ENCODE measurements at places on chromosomes 1 and 21. TPM values are rescaled to one million over a fixed set of nuclear protein-coding genes. Genes with fewer than 3 reads are reported as not detected.

DNA sequence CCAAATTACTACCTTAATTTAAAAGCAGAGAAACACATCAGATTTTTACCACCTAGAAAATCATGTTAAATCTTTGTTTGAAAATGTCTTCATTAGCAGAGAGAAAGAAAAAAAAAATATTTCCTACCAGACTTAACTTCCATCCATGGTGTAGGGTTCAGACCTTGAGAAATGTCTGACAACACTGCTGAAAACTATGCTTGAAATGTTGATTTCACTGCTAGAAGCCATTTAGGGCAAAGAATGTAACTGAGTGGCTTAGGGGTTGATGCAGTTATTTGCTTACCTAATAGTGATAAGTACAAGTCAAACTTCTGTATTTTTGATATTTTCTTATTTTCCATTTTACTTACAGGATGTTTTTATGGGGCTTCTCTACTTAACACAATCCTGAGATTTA, 495.6 kb upstream of the NEGR1 start:
- DNase-seq, result no peak

LCE1D gene
- not detected for total RNA-seq

LAMC1 gene
- 87.5 TPM for total RNA-seq

PTPRF gene
- 4.2 TPM for total RNA-seq

ARHGEF10L gene
- 55.6 TPM for total RNA-seq

GRCh38 chr1:206145771-206146290, 28.6 kb upstream of the AVPR1B start:
- no peak for DNase-seq

TRIM17 gene
- total RNA-seq, result 0.32 TPM

GRCh38 chr1:164660412-164660772, 101.4 kb downstream of the PBX1 start:
- no peak for DNase-seq

DNA sequence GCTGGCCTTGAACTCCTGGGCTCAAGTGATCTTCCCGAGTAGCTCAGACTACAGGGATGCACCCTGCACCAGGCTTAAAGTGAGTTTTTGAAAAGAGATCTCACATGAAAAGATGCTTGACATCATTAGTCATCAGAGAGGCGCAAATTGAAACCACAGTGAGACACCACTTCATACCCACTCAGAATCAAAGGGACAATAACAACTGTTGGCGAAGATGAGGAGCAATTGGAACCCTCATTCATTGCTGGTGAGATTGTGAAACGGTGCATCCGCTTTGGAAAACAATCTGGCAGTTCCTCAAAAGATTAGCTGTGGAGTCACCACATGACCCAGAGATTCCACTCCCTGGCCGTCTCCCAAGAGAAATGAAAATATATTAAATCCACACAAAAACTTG, 122.3 kb downstream of the PGBD5 start:
- DNase-seq, result no peak

- DNase-seq, result no peak
Observed at GRCh38 chr1:180166436-180166800, 11.7 kb downstream of the QSOX1 start.

SUSD4 gene
- total RNA-seq, result 5.8 TPM

DNA sequence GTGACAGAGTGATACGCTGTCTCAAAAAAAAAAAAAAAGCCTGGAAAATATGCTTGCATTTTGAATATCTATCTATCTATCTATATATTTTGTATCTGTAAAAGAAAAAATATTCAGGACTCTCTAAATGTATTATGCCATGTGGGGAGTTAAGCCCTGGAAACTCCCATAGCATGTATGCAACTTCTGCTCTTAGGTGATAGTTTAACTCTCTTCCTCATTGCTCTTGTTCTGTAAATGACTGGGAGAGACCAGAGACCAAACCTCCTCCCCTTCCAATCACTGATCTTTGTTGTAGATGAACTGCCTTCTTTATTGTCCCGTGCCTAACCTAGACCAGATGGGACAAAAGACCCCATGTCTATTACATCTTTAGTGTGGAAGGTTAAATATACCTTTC, 37.6 kb upstream of the CAMTA1 start:
- DNase-seq, result no peak

DNA sequence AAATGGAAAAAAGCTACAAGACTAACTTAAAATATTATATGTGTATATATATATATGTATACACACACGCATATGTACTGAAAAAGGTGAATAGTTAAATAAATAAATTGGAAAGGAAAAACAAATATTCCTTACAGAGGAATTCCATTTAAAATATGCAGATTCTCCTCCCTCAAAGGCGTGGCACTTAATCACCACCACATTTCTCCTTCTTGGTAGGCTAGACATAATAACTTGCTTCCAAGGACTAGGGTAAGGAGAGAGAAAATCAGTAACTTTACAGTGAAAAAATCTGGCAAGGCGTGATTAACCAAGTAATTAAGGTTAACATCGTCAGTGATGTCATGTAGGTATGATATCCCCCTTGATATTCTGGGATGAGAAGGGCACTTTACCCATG, 84.0 kb upstream of the USP25 start:
- DNase-seq, result no peak

DNA sequence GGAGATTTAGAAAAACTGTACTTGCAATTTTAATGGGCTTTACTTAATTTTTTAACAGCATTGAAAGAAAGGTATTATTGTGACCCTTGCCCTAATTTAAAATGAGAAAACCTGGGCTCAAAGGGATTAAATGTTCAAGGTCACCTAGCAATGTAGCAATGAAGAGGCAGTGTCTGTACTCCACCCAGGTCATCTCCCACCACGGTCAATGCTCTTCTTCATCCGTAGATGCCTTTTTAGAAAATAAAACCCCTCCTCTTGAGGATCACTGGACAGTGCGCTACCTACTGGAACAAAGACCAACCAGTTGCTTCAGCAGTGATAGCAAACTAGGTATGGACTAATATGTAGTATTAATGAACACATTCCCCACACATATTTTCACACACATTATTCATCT, 29.8 kb upstream of the HAO2 start:
- no peak for DNase-seq

DNA sequence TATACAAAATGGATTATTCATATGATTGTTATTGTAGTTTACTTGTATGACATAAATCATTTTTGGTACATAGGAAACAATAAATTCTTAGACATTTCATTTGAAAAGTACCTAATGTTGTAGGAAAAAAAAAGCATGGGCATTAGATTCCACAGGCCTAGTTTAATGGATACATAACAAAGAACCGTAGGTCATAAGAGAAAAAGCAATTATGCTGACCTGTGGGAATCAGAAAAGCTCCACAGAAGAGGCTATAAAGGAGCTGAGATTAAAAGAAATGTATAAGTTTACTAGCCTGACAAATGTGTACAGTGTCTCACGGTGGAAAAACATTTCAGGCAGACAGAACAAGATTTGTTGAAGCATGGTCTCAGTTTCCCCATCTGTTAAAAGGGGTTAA, 3.7 kb downstream of the DEPDC1 start:
- DNase-seq, result no peak

DNA sequence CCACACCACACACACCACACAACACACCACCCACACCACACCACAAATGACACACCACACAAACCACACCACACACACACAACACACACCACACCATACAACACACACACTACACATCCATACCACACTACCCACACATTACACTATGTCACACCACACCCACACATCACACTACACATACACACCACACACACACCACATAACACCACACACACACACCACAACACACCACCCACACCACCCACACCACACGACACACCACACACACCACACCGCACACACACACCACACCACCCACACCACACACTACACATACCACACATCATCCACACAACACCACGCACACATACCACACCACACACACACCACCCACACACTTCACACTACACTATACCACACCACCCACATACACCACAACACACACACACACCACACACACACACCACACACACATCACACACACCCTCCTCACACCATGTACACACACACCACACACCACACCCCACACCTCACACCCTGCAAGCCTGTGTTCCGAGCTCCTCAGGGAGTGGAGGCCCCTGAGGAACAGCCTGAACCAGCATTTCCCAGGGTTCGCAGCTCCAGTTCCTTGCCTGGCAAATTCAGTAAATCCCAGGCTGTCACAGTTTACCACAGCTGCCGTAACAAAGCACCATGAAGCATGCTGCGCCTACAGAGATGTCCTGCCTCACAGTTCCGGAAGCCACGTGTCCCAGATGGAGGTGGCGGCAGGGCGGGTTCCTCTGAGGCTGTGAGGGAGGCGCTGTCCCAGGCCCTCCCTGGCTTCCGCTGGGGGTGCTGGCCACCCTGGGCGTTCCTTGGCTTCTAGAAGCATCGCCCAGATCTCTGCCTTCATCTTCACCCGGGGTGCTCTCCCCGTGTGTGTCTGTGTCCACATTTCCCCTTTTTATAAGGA, 69.8 kb upstream of the ATP5PO start:
- DNase-seq, result no peak

NOC2L gene
- 42.8 TPM for total RNA-seq

SYPL2 gene
- total RNA-seq, result 28.9 TPM

GJA9 gene
- not detected for total RNA-seq

DNA sequence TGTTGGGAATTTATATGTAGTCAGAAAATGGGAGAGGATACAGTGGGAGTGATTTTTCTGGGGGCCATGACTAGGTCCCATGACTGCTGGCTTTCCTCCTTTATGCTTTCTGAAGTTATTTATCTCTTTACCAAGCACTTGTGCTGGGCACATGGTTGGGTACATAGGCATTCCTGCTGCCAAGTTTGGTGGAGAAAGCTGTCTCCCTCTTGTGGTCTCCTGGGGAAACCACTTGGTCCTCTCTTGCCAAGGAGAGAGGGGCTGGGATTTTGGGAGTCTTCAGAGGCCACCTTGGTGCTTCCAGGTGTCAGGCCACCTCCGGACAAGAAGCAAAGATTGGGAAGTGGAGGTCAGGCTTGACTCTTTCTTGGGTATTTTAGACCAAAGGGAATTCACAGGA, 120.2 kb upstream of the KCNE2 start:
- no peak for DNase-seq

DNA sequence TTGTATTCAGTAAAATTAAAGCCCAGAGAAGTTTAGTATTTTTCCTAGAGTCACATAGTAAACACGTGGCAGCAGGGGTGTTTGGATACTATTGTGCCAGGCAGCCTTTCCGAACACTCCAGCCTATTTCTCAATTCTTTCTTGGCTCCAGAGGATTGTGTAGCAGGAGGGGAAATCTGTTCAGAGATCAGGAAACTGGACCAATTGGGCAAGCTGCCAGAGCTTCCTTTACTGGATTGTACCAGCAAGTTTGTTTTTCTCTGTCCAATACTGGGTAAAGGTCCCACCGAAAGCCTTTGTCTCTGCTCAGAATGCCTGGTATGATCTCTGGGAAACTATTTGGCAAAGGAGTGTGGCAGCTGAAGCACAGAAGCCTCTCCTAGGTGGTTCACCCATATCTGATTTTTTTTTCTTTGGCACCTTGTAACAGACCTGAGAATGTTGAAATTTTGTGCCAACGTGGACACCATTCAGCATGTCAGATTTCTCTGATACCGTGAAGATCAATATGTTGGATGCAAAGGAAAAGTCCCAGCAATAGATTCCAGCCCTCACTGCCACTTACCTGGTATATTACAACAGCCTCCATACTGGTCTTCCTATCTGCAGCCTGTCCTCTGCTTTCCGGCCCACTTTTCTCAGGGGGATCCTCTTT, 126.2 kb downstream of the FGGY start:
- DNase-seq, result peak; percentile 71

DNA sequence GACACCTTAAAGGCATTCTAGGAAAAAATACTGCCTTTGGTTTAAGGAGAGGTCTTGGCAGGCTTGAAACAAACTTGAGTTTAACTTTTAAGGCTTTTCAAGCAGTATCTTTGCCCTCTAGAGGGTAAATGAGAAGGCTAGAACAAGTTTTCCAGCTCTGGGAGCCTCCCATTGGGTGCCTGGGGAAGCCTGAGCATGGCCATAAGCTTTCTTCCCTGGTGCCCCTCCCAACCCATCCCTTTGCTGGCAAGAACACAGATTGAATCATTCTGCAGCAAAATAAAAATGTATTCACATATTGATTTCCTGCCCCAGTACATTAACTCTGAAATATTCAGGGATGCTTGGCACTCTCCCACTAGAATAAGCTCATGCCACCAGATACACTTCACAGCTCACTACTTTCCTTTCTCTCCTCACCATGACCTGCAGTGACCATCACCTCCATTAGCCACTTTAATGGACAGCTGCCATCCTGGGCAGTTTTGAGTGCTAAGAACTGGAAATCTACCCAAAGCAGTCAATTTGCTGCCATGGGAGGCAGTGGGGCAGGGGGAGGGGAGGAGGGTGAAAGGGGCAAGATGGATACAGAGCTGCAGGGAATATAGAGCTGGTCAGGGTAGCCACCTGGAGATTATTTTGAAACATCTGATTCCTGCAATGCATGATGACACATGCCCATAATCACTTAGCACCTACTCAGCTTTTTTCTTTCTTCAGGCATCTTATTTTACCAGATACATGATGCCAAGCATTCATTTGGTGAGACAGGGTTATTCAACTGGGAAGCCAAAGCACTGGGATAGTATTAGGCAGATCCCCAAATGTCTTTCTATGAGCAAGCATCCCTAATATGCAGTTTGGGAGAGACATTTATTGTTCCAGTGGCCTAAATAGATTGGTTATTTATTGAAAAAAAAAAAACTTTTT, 140.6 kb downstream of the SYT2 start:
- no peak for DNase-seq

DNA sequence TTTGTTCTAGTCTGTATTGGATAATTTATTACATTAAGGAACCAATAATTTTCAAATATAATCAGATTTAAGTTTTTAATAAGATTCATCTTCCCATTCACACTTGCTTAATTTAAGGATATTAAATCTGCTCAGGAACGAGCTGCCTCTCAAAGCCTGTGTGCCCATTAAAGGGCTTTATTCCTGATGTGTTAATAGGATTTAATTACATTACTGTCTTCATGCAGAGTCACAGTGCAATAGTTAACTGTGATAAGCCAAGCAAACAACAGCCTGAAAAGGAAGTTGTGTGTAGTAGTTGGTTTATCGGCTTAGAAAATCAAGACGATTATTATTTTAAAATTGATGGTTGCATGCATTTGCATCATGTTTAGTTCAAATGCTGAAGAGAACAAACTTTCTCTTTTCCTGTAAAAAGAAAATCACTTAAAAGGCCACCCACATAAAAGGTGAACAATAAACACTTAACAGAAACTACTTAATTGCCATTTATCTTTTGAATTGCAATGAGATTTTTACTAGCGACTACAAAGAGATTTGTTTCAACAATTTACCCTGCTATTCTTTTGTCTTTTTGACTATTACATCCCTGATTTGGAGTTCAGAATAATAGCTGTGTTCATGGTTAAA, 174.6 kb downstream of the RWDD3 start:
- DNase-seq, result no peak

GRCh38 chr1:6384962-6385361, 8.6 kb downstream of the ACOT7 start:
- peak; percentile 73 for DNase-seq

- peak; percentile 95 for DNase-seq
Observed at GRCh38 chr1:27556781-27557595, 47.0 kb downstream of the AHDC1 start.

GRCh38 chr1:3319874-3320245, 134.6 kb upstream of the ARHGEF16 start:
- no peak for DNase-seq

GRCh38 chr1:98045767-98046641, 125.2 kb upstream of the DPYD start:
- peak; percentile 34 for DNase-seq

PDPN gene
- 20.3 TPM for total RNA-seq

- DNase-seq, result no peak
Observed at GRCh38 chr1:171258943-171259342, 10.6 kb downstream of the FMO1 start.

CELA3A gene
- not detected for total RNA-seq

- no peak for DNase-seq
Observed at GRCh38 chr1:28781305-28781704, 30.7 kb upstream of the OPRD1 start.
